Liver (tissue), 10 donors: ENCODE measurements at places on chromosomes 12 and 14. TPM values are rescaled to one million over a fixed set of nuclear protein-coding genes. Genes with fewer than 3 reads are reported as not detected.

DNA sequence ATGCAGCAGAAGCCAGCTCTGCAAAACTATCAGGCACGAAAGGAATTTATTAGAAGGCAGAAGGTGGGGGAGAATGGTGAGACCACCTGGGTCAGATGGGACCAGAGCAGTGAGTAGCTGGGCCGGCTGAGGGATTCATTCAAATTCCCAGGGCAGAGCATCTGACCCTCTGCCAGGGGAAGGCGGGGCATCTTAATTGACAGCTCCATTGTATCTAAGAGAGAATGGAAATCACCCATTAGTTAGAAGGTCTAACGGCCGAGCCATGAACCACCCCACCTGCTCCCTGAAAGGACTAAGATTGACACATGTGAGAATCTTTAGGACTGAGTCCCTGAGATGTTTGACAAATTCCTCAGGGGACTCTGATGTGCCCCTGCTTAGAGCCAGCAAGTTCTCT is 83.7 kb downstream of the PHETA1 start:
- H3K4me1 ChIP-seq: no peaks in the 10 kb centered on the region
- H3K36me3 ChIP-seq: peaks cover 2% of the 10 kb centered on the region
- DNase-seq: no peak
- H3K4me3 ChIP-seq: no peak overlapping the region

- no peak overlapping the region for H3K4me3 ChIP-seq
- DNase-seq: no peak
- H3K4me1 ChIP-seq: no peaks in the 10 kb centered on the region
- H3K36me3 ChIP-seq: no peaks in the 10 kb centered on the region
- H3K27me3 ChIP-seq: no peaks in the 10 kb centered on the region
- H3K27ac ChIP-seq: no peak overlapping the region
These were observed 179.6 kb upstream of the NUDT4 start for GRCh38 chr12:93198086-93198485.

GRCh38 chr14:68879841-68880575 is 87.1 kb upstream of the ZFP36L1 start:
- H3K4me1 ChIP-seq: peaks cover 6% of the 10 kb centered on the region
- no peak overlapping the region for H3K4me3 ChIP-seq
- no peak for DNase-seq
- H3K27ac ChIP-seq: no peak overlapping the region
- peaks cover 72% of the 10 kb centered on the region for H3K36me3 ChIP-seq

GRCh38 chr14:95495076-95495475 is 21.4 kb downstream of the SYNE3 start:
- no peak for DNase-seq
- H3K4me3 ChIP-seq: no peak overlapping the region
- H3K27ac ChIP-seq: no peak overlapping the region
- no peaks in the 10 kb centered on the region for H3K36me3 ChIP-seq

GRCh38 chr12:2395354-2395977 is 342.7 kb downstream of the CACNA1C start:
- no peaks in the 10 kb centered on the region for H3K4me1 ChIP-seq
- no peaks in the 10 kb centered on the region for H3K36me3 ChIP-seq
- no peak overlapping the region for H3K4me3 ChIP-seq
- no peaks in the 10 kb centered on the region for H3K27me3 ChIP-seq
- H3K27ac ChIP-seq: no peak overlapping the region
- DNase-seq: peak; percentile 53

Gene FAM161B
- 1.4 TPM for total RNA-seq

Gene SDR9C7
- not detected for total RNA-seq
